Hippocampal formation (tissue), 2 donors: ENCODE measurements at places on chromosomes 1 and 21.

GRCh38 chr1:37725851-37726613 is 33.7 kb downstream of the CDCA8 start:
- peak; percentile 71 for DNase-seq

GRCh38 chr1:234600418-234601281 is 9.3 kb downstream of the IRF2BP2 start:
- DNase-seq, result peak; percentile 59

GRCh38 chr1:167689567-167689920 is 32.2 kb upstream of the MPZL1 start:
- DNase-seq, result no peak

DNA sequence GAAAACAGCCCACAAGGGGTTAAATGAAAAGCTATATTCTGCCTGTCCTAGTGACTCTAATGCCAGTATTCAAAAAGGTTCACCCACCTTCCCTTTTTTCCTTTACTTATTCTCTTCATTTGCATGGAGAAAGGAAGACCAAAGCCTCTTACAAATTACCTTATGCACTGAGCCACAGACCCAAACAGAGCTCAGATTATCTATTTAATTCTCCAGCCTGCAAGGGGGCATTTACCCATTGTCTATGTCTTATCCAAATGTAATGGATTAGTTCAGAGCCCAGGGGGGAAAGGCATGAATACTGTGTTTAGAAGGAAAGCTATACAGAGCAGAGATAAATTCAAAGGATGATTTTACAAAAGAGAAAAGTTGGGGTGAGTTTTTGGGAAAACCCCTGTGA is 388.5 kb downstream of the OMA1 start:
- no peak for DNase-seq

- no peak for DNase-seq
Observed at GRCh38 chr1:227134686-227135314, 183.5 kb downstream of the CDC42BPA start.

DNA sequence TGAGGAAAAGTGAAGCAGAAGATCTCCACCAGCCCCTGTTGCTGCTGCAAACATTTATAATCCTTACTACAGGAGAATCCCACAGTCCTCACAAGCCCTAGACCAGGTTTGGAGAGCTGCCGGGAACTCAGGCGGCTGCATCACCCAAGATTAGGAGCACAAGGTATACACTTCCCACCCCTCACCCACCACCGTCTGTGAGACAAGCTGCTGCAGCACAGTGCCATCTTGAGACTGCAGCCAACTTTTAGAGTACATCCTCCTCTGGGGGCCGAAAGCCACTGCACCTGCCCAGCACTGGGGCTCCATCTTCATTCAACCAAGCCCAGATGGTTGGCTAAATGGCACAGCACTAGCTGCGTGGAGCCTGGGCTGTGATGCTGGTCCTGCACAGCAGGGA is 13.8 kb downstream of the OLFML3 start:
- DNase-seq, result no peak

GRCh38 chr1:89611721-89612120 is 21.2 kb upstream of the LRRC8C start:
- DNase-seq, result no peak
